T-helper 2 cell treated with Interferon-gamma antibody and Interleukin-4, amounts not matched to agents 5 μg/mL and 100 μg/mL, for 36 hours (primary cell): ENCODE measurements at places on chromosomes 2 and 18.

- H3K36me3 ChIP-seq: no peaks in the 10 kb centered on the region
- DNase-seq: no peak
- H3K27me3 ChIP-seq: no peaks in the 10 kb centered on the region
- no peak overlapping the region for H3K27ac ChIP-seq
- no peak overlapping the region for H3K4me3 ChIP-seq
These were observed 337.0 kb downstream of the EIPR1 start for GRCh38 chr2:3040496-3041140.

DNA sequence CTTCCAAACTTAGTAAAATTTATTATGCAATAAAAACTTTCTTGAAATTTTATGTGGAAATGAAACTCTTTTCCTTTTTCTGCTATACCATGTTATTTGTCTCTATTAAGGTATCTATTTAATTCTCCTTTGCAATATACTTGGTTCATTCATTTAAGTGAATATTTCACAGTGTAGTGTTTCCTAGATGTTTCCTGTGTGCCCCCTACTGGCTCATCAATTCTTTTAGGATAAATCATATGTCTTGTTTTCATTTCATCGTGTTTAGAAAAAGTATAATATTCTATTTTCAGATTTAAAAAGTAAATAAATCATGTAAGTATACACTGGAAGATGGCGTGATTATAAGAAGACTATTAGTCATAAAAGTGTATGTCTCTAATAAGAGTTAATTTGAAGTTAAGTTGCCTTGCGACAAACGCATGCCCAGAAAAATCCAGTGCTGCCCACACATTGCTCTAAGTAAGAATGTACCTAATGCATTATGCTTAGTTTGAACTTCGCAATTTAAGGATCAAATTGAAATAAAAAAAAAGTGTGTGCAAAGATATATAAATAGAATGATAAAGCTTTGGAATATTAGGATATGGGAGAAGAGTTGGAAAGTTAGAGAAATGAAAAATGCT lies 525.4 kb downstream of the KCNJ3 start:
- H3K27me3 ChIP-seq: no peaks in the 10 kb centered on the region
- no peak for DNase-seq
- H3K36me3 ChIP-seq: no peaks in the 10 kb centered on the region
- H3K4me3 ChIP-seq: no peak overlapping the region

GRCh38 chr2:168986398-168986943 lies 44.7 kb downstream of the ABCB11 start:
- peaks cover 11% of the 10 kb centered on the region for H3K27me3 ChIP-seq
- DNase-seq: no peak
- no peaks in the 10 kb centered on the region for H3K4me1 ChIP-seq

DNA sequence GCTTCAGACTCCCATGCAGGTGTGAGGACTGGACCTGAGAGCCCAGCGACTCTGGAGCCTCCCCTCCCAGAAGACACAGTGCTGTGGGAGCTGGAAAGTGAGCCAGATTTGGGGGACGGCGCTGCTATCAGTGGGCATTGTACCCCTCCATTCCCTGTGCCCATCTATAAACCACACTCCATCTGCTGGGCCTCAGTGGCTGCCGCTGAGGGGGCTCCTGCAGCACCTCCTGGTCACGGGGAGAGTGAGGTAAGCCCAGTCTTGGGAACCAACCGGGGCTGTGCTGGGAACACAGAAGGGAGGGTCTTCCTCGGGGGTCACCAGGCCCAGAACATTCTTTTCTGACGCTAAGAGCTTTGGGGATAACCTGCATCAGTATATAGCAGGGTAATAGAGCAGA lies 9.5 kb downstream of the PSD4 start:
- peaks cover 76% of the 10 kb centered on the region for H3K36me3 ChIP-seq
- no peak overlapping the region for H3K27ac ChIP-seq
- DNase-seq: no peak
- H3K4me1 ChIP-seq: peaks cover 76% of the 10 kb centered on the region
- H3K27me3 ChIP-seq: no peaks in the 10 kb centered on the region
- peak overlapping the region; percentile 10 for H3K4me3 ChIP-seq

- H3K4me3 ChIP-seq: no peak overlapping the region
- H3K27ac ChIP-seq: no peak overlapping the region
- H3K36me3 ChIP-seq: no peaks in the 10 kb centered on the region
- H3K4me1 ChIP-seq: no peaks in the 10 kb centered on the region
- DNase-seq: no peak
These were observed 53.3 kb upstream of the TUBA3E start for GRCh38 chr2:130251535-130251872.

- peaks cover 19% of the 10 kb centered on the region for H3K36me3 ChIP-seq
- no peaks in the 10 kb centered on the region for H3K27me3 ChIP-seq
- DNase-seq: no peak
- H3K4me1 ChIP-seq: peaks cover 16% of the 10 kb centered on the region
- no peak overlapping the region for H3K27ac ChIP-seq
- H3K4me3 ChIP-seq: no peak overlapping the region
These were observed 15.1 kb downstream of the ST3GAL5 start for GRCh38 chr2:85873679-85874078.

DNA sequence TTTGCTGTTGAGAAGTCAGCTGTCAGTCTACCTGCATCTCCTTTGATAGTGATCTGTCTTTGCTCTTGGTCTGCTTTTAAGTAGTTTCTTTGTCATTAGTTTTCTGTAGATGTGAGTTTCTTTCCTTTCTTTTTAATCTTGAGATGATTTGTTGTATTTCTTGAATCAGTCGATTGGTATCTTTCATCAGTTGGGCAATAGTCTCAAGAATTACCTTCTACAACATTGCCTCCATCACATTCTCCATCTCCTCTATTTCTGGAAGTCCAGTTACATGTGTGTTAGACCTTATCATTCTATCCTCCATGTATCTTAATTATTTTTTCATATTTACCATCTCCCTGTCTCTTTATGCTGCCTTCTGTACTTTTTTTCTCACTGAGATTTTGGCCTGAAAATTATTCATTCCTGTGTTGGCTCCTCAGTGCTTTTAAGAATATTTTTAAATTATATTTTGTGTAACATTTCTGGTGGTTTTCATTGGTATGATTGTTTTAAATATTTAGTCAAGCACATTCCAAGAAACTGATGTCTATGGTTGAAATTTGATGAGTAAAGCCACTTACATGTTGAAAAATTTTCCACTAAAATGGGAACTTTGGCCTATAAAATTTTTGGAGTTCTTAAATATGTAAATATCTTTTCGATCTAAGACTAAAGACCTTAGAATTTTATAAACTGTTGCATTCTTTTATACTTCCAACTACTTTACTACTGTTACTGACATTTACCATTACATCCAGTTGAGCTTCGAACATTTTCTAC lies 239.5 kb upstream of the MGAT5 start:
- no peak for DNase-seq
- H3K27me3 ChIP-seq: peaks cover 3% of the 10 kb centered on the region
- no peaks in the 10 kb centered on the region for H3K4me1 ChIP-seq
- no peak overlapping the region for H3K27ac ChIP-seq

- no peak for DNase-seq
- no peaks in the 10 kb centered on the region for H3K36me3 ChIP-seq
- H3K4me3 ChIP-seq: no peak overlapping the region
These were observed 106.7 kb downstream of the ACKR3 start for GRCh38 chr2:236676136-236676873.

DNA sequence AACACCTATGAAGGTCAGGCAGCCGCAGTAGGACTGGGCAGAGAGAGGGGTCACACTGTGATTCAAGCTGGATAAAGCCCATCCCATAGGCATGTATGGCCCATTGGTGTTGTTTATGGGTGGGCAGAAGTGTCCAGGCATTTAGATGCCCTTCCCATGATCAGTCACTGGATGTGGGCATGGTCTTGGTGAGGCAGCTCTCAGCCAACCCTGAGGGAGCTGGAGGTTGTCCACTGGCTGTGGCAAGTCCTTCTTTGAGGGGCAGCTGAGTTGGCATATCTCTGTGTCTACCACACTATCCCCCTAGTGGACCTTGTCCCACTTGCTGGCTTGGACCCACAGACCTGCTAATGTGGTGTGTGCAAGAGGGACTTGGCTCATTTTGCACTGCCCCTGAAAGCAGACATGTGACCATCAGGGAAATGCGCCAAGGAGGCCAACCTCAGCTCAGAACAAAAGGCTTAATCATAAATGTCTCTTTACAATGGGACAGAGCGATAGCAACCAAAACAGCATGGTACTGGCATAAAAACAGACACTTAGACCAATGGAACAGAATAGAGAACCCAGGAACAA lies 82.0 kb downstream of the TMEM17 start:
- H3K27ac ChIP-seq: no peak overlapping the region
- H3K36me3 ChIP-seq: no peaks in the 10 kb centered on the region
- no peak for DNase-seq
- no peaks in the 10 kb centered on the region for H3K4me1 ChIP-seq

DNA sequence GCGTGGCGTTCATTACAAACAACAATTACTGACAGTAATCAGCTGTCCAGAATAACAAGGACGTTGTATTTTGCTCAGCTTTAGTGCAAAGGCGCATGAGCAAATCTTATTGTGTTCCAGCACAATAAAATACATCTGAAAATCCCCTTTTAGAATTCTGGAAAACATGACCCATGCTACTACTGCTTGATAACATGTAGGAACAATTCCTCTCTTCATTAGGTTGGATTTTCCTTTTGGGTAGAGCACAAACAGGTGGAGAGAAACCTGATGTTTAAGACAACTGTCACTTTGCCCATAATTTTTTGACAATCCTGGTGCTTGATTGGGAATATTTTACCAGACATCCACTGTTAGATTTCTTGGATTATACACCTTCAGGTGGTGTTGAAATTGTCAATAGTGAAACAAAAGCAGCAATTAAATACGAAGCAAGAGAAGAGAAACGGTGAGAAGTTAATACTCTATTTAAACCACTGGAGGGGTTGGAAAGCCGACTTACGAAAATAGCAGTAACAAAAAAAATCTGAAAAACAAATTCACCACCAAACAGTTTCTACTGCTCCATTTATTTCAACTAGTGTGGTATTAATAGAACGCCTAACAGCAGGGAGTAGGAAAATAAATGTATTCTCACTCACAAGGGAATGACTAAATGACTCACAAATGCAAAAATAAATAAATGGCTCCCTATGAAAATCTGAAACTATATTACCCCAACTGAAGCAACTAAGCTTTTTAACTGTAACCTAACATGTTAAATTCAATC lies 102.7 kb downstream of the CPO start:
- H3K27me3 ChIP-seq: peaks cover 6% of the 10 kb centered on the region
- peaks cover 9% of the 10 kb centered on the region for H3K4me1 ChIP-seq
- no peak overlapping the region for H3K27ac ChIP-seq
- H3K4me3 ChIP-seq: no peak overlapping the region
- no peak for DNase-seq
- no peaks in the 10 kb centered on the region for H3K36me3 ChIP-seq

GRCh38 chr2:174694196-174694878 lies 69.9 kb downstream of the CHRNA1 start:
- H3K27ac ChIP-seq: no peak overlapping the region
- peaks cover 2% of the 10 kb centered on the region for H3K4me1 ChIP-seq
- no peak for DNase-seq
- no peak overlapping the region for H3K4me3 ChIP-seq

GRCh38 chr18:64409511-64409910 lies 260.6 kb upstream of the LINC00305 start:
- H3K27ac ChIP-seq: no peak overlapping the region
- H3K4me1 ChIP-seq: no peaks in the 10 kb centered on the region
- no peak for DNase-seq
- no peaks in the 10 kb centered on the region for H3K36me3 ChIP-seq

DNA sequence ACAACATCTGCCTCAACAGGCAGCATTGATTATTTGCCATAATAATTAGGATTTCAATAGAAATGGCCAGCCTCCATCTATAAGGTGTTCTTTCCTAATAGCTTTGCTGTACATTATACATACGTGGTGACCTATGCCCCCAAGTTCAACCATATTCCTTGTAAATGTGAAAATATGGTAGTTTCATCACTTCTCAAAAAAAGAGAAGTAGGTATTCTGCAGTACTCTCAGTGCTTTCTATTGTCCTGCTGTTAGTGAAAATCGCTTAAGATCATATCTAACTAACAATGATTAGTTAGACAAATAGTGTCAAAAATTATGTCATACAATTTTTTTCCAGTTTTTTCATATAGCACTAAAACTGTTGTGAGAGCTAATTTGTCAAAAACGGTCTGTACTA lies 79.6 kb downstream of the SLC4A10 start:
- DNase-seq: no peak
- H3K4me1 ChIP-seq: no peaks in the 10 kb centered on the region
- H3K4me3 ChIP-seq: no peak overlapping the region

DNA sequence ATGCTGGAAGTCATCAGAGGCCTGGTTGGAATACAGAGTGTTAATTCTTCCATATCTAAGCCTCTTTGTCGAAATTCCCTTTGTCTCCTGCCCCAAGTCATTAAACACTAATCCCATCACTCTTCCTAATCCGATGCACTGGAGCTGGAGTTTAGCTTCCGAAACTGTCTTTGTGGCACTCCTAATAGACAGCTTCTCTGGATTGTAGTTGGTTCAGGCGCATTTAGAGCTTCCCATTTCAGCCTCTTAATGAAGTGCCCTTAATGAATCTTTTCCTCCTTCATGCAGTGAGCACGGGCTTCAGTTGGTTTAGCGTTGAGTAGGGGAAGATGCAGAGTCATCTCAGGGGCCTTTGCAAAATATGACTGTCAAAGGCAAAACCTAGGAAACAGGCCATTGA lies 72.2 kb upstream of the MEIS1 start:
- H3K4me3 ChIP-seq: no peak overlapping the region
- no peak for DNase-seq
- H3K36me3 ChIP-seq: no peaks in the 10 kb centered on the region
- H3K4me1 ChIP-seq: no peaks in the 10 kb centered on the region

DNA sequence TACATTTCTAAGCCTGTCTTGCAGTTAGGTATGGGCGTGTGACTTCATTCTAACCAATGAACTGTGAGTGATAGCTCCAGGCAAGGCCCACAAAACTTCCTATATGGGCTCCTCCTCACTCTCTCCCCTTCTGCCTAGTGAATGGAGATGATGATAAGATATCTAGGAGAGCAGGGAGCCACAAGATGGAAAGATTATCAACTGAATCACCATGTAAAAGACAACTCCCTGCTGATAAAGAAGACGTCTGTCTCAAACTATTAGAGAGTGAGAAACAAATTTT lies 237.1 kb downstream of the GPD2 start:
- H3K36me3 ChIP-seq: no peaks in the 10 kb centered on the region
- no peak for DNase-seq
- H3K4me1 ChIP-seq: no peaks in the 10 kb centered on the region
- H3K27me3 ChIP-seq: peaks cover 4% of the 10 kb centered on the region
- no peak overlapping the region for H3K4me3 ChIP-seq

- DNase-seq: no peak
- H3K36me3 ChIP-seq: no peaks in the 10 kb centered on the region
- no peak overlapping the region for H3K4me3 ChIP-seq
- peaks cover 7% of the 10 kb centered on the region for H3K27me3 ChIP-seq
These were observed 144.3 kb upstream of the MAP3K20 start for GRCh38 chr2:172931256-172931894.

DNA sequence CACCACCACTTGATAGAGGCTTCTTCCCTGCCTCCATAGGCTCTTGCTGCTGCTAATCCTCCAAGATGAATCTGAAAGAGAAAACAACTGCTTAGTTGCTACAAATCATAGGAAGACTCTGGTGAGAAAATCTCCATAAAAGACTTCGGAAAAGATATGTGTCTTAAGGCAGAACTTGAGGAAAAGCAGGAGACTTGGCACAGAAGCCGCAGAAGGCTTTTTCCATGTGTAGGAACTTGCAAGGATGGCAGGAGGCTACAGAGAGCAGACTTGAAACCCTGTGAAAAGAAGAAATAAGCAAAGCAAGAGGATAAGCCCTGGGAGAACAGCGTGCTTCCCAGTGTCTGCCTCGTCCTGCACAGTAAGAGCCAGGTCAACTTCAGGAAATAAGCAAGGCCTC lies 128.2 kb upstream of the NDUFV2 start:
- H3K4me3 ChIP-seq: no peak overlapping the region
- H3K27me3 ChIP-seq: peaks cover 6% of the 10 kb centered on the region
- H3K36me3 ChIP-seq: no peaks in the 10 kb centered on the region
- DNase-seq: no peak
